ENCODE measurements at places on chromosomes 7 and 10. TPM values are rescaled to one million over a fixed set of nuclear protein-coding genes. Genes with fewer than 3 reads are reported as not detected.

- no peak for DNase-seq
These were observed 65.0 kb downstream of the VSTM4 start for GRCh38 chr10:49050366-49050765.

DNA sequence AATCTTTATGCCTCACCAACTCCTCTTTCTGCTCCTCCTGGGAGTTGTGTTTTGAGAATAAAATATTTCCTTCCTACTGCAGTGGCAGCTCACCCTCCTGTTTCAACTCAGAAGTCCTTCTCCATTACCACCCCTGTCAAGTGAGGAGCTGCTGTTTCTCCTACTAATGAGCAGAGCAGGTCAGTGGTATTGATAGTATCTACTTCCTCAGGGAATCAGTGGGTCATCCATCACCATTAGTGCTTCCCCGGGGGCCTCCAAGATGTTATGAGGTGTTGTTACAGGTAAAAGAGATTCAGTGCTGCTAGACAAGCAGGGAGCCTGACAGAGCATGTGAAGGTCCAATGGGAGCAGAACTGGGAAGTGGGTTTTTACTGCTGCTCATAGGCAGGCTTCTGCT is 795.2 kb downstream of the REEP3 start:
- DNase-seq = no peak

GRCh38 chr7:106740806-106741205 is 79.8 kb upstream of the CCDC71L start:
- no peak for DNase-seq

- no peak for DNase-seq
These were observed 142.2 kb upstream of the VWC2 start for GRCh38 chr7:49631071-49631815.

DNA sequence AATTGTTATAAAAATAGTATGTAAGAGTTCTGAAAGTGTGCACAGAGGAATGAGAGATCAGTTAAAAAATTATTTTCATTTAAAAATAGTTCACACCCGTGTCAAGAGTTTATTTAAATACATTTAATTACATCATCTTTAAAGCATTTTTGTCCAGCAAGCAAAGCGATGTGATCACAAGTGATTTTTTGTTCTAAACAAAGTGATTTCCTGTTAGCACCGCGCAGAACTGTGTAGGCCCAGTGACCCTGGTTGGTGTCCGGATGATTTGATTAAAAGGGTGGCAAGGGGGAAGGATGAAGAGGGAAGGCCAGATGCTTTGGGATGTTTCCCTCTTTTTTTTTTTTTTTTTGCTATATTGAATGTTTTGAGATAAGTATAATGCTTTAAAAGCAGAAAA is 227.8 kb upstream of the PITRM1 start:
- no peak for DNase-seq

- DNase-seq = no peak
These were observed 25.3 kb downstream of the EN2 start for GRCh38 chr7:155483245-155483644.

DNA sequence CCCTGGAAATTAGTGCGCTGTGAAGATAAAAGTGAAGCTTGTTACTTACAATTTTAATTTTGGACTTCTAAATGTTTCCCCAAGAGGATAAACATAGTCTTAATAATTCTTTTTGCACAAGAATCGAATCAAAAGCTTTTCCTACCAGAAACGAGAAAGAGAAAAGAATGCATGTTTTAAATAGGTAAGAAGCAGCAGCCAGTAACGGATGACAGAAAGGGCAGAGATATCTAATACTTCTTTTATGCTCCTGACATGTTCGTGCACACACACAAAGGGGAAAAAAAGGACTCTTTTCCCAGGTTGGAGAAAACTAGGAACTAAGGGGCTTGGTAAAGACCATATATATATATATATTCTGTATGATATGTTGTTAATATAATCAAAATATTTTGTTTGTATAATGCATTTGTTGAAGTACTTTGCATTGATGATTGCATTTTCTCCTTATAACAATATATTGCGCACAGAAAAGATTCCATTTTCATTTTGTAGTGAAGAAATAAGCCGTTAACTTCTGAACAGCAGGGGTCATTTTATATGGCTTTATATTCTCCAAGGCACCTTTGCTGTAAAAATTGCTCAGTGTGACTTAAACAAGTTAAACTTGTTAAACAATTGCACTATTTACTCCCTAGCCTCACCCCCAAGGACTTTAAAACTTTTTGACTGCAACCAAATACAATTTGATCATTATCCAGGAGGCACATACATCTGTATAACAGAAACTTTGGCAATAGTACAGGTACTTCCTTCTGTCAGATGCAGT is 2.2 kb downstream of the PRKAR2B start:
- no peak for DNase-seq

DNA sequence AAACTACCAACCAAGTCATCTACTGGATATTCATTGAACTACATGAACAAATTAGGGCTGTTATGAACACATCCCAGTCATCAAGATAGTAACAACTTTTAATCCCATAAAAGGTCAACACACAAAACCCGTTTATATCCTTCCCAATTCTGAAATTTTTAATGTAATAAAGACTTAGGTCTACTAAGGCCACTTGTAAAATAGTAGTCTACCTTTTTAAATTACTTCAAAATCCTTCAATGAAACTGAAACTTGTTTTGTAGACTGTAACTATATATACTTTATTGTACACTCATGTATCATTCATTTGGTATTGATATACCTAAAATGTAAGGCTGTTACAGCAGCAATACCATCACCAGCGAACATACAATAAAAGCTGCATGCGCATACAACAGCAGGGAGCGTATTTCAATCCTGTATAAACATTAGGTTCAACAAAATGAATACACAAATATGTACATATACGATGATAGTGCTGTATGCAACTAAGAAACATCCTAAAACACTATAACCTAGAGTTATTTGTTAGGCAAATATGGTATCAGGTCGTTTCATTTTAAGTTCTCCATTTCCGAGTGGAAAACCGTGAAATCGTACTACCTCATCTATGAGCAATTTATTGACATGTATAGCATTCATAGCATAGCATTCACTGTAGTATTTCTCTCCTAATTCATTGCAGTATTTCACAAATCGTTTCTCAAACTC is 973 bp downstream of the ATAD1 start:
- no peak for DNase-seq

- DNase-seq = peak; percentile 33
These were observed 38.0 kb downstream of the PRKAG2 start for GRCh38 chr7:151838861-151839381.

GRCh38 chr10:124625831-124626238 is 118.3 kb downstream of the FAM53B start:
- peak; percentile 53 for DNase-seq

- no peak for DNase-seq
These were observed 222.0 kb downstream of the PRPF18 start for GRCh38 chr10:13808556-13809391.

- no peak for DNase-seq
These were observed 63.5 kb downstream of the REEP3 start for GRCh38 chr10:63584725-63585035.

- no peak for DNase-seq
These were observed 89.9 kb downstream of the APBB1IP start for GRCh38 chr10:26528048-26528447.

LEP gene
- total RNA-seq = 0.14 TPM

NKX1-2 gene
- total RNA-seq = not detected

CYP3A7 gene
- total RNA-seq = not detected

SPDYE2B gene
- total RNA-seq = not detected

SLC26A4 gene
- 0.41 TPM for total RNA-seq

SLC39A12 gene
- not detected for total RNA-seq

TMEM213 gene
- total RNA-seq = not detected

LRIT1 gene
- total RNA-seq = not detected

ACTL6B gene
- total RNA-seq = not detected

HMX3 gene
- total RNA-seq = not detected

CLEC5A gene
- 0.47 TPM for total RNA-seq

STEAP1 gene
- total RNA-seq = 1.2 TPM

Data from left ventricle myocardium inferior (tissue), 1 donor.